ENCODE measurements at places on chromosomes 7 and 10. TPM values are rescaled to one million over a fixed set of nuclear protein-coding genes. Genes with fewer than 3 reads are reported as not detected.

INMT gene
- total RNA-seq: 2.3 TPM

IFIT2 gene
- 4.8 TPM for total RNA-seq

VIM gene
- 326 TPM for total RNA-seq

TCERG1L gene
- total RNA-seq: not detected

GJD4 gene
- not detected for total RNA-seq

CPA4 gene
- not detected for total RNA-seq

DCLRE1A gene
- 8.5 TPM for total RNA-seq

GPR15LG gene
- 560 TPM for total RNA-seq

KLF14 gene
- total RNA-seq: not detected

TRIM56 gene
- 47.9 TPM for total RNA-seq

TMEM178B gene
- total RNA-seq: 1.1 TPM

MMP21 gene
- not detected for total RNA-seq

OPALIN gene
- not detected for total RNA-seq

HERPUD2 gene
- 24.2 TPM for total RNA-seq

SPDYE2 gene
- total RNA-seq: not detected

RARRES2 gene
- total RNA-seq: 122 TPM

FGFBP3 gene
- 2.8 TPM for total RNA-seq

FAM131B gene
- total RNA-seq: 1.8 TPM

SLC13A1 gene
- total RNA-seq: 0.40 TPM

AFAP1L2 gene
- total RNA-seq: 13.7 TPM

PRSS37 gene
- total RNA-seq: not detected

MOSPD3 gene
- total RNA-seq: 16.9 TPM

PTN gene
- 1.8 TPM for total RNA-seq

EPHB6 gene
- 2.3 TPM for total RNA-seq

ANLN gene
- total RNA-seq: 56.0 TPM

KEL gene
- 0.77 TPM for total RNA-seq

KCNMA1 gene
- total RNA-seq: 44.5 TPM

SYPL1 gene
- 94.0 TPM for total RNA-seq

MMD2 gene
- total RNA-seq: not detected

NRG3 gene
- not detected for total RNA-seq

NACAD gene
- 1.0 TPM for total RNA-seq

EBLN1 gene
- not detected for total RNA-seq

SORCS1 gene
- total RNA-seq: 1.6 TPM

FKBP6 gene
- not detected for total RNA-seq

HOXA11 gene
- 2.9 TPM for total RNA-seq

SPDYE11 gene
- total RNA-seq: not detected

PLXNA4 gene
- total RNA-seq: 0.77 TPM

Measured in colonic mucosa (tissue), 4 donors.